ENCODE measurements at places on chromosomes 11 and 22.

DNA sequence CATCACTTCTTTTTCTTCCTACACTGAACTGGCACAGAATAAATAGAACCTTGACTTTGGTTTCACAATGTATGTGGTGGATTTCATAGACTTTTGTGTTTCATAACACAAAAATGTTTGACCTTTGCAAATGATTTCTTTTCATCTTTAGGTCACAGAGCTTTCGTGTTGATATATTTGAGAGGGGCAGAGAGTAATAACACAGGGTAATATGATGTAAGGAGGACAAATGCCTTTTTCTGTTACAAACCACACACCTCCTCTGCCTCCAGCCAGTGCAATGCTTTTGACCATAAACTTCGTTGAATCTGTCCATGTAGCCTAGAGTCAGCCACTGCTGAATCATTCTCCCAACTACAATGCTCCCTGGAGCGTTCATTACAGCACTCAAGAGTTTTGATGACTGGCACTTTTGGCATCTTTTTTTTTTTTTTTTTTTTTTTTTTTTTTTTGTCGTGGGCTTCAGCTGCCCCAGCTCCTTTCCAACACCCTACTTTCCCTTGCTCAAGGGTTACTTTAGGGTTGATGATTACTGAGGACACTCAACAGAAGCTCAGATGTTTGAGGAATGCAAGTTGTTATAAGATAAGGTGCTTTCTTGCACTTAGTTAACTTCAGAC lies 11.4 kb upstream of the CAT start:
- DNase-seq: peak; percentile 82

DNA sequence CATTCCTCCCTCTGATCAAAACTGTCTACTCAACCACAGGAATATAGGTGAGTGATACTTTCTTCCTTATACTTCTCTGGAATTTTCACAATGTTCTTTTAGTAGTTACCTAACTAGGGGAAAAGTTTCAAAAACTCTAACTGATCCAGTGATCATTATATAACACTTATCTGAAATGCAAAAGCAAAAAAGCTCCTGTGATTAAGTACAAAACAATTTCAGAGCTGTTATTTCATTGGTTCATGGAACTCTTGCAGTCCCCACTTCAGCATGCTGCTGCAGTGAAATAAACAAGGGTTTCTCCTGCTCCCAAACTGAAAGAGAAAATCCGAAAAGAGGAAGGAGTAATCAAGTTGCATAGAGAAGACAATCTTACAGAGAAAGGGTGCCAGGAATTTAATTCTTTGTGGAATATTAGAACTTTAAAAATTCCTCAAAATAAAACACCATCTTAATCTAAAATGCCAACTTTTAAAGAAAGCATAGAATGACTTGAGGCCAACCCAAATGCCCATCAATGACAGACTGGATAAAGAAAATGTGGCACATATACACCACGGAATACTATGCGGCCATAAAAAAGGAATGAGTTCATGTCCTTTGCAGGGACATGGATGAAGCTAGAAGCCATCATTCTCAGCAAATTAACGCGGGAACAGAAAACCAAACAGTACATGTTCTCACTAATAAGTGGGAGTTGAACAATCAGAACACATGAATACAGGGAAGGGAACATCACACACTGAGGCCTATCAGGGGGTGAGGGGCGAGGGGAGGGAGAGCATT lies 20.3 kb downstream of the PPP2R1B start:
- DNase-seq: no peak

- no peak for DNase-seq
Observed at GRCh38 chr11:130473056-130473794, 24.8 kb downstream of the ADAMTS15 start.

DNA sequence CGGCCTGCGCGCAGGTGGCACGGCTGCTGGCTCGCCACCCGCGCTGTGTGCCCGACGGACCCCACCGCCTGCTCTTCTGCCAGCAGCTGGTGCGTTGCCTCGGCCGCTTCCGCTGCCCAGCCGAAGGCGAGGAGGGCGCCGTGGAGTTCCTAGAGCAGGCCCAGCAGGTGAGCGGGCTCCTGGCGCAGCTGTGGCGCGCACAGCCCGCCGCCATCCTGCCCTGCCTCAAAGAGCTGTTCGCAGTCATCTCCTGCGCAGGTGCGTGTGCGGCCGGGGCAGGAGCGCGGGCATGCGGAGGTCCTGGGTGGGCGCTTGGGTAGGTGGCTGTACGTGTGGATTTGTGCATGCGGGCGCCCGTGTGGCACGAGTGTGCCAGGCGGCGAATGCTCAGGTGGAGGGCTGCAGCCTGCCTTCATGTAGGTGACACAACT lies 8.0 kb downstream of the USP35 start:
- DNase-seq: no peak

DNA sequence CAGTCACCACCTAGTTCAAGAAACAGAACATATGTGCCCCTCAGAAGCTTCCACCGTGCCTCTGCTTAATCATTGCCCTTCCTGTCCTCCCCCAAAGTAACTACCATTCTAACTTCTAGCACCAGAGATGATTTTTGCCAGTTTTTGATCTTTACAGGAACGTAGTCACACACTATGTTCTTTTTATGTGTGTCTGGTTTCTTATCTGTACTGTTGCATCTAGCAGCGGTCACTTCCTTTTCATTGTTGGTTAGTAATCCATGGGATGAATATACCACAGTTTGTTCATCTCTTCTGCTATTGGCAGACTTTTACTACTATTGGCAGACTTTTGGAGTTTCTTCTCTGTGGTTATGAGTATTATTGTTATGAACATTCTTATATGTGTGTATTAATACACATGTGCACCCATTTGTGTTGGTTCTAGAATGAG lies 34.6 kb downstream of the SPECC1L start:
- DNase-seq: no peak

DNA sequence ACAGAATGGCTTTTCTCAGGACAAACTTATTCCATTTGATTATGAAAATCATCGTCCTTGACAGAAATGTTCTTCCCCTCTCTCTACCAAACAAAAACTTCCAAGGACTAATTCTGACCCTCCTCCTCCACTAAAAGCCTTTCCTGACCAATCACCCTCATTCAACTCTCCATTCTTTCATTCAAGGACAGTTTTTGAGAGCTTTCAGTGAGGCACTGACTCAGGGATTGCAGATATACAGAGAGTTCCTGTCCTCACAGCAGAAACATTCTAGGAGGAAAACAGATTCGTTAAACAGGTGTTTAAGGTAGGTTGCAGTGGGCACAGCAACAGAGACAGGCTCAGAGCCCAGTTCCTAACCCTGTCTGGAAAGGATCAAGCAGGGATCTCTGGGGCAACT lies 41.5 kb downstream of the OR4D9 start:
- DNase-seq: no peak

- peak; percentile 78 for DNase-seq
Observed at GRCh38 chr22:29907753-29908515, 25.0 kb downstream of the MTMR3 start.

DNA sequence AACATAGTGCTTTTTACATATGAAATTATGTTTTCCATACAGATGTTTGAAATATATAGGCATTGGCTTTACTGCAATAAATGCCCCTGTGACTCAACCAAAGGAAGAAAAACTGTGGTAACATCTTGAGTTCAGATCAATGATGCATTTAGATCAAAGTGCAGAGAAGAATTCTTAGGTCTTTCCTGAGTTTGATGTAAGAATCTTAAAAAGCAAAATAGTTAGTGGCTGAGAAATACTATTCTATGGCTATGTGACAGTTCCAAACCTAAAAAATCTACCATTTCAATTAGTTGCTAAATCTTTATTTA lies 93.7 kb downstream of the SOX6 start:
- no peak for DNase-seq

GRCh38 chr11:12127206-12127898 lies 17.0 kb downstream of the MICAL2 start:
- no peak for DNase-seq

DNA sequence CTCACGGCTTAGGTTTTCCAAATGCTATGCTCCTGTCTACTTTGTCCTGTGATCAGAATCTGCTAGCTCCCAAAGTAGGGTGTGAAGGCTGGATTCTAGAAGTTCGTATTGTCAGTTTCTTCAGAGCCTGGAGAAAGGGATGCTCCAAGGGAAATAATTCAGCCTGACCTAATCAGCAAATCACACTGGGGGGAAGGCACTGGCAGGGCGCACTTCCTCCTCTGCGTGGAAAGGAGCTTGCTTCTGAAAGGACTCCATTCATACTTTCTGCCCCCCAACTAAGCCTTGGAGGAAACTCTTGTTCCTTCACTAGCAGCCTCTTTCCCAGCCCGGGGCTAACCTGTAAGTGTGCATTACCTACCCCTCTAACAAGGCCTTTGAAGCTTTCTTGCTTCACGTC lies 165.9 kb downstream of the NAV2 start:
- DNase-seq: no peak

DNA sequence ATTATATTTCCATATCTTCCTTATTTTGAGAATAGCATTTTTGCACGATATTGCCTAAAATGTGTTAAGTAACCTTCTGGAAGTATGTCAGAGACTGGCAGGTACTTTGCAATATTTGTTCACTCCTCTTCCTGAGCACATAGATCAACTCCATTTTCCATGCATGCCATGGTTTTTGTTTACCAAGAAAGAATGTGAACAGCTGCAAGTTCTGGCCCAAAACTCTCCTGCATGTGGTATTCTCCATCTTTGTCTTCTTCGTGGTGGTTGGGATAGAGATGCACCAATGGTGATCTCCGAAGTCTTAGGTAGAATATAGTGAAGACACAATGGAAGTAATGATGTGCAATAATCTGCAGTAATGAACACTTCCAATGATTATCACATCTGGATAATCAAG lies 2241.0 kb upstream of the RAG2 start:
- DNase-seq: no peak

DNA sequence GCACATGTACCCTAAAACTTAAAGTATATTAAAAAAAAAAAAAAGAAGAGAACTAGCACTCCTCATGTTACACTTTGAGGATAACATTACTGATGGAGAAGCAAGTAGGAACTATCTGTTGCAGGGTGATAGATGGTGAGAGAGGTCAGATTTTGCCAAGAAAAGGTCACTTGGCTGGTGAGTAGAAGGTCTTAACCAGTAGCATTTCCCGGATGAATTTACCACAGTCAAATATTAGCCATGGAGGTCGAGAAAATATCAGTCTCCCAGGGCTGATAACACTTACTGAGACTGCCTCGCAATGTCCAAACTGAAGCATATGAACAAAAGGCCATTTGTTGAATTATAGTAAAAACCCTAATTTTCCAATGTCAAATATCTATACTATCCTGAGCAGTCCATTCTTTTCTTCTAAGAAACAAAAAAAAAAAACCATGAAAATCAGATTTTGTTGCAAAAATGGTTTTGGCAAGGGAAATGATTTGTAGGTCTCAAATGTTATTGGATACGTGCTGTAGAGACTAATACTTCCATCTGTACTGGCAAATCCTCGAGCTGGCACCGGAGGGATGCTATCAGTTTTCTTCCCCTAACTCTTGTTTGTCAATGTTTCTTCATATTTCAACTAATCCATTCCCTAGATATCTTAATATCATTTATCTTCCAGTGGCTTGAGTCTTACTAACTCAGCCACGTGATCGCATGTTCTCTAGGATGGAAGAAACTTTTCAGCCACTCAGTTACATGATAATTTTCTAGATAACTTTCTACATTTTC lies 14.5 kb upstream of the BBOX1 start:
- no peak for DNase-seq

All from GM04504 (cell line).